AG04449 (cell line): ENCODE measurements at places on chromosomes 7 and 10.

- DNase-seq: no peak
Observed at GRCh38 chr10:121098211-121098610, 247.0 kb downstream of the WDR11 start.

DNA sequence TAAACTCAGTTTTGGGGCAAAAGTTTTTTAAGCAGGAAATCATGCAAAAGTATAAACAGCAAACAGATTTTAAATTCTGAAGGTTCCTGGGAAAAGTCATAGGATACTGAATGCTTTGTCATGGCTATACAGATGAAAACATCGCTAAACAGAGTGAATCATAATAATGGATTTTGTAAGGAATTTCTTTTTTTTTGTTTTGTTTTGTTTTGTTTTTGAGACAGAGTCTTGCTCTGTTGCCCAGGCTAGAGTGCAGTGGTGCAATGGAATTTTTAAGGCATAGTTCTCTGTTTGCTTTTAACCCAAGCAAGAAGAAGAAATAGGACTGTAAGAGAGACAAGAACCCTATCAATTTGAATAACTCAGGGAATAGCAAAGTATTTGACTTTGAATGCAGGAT lies 285.3 kb downstream of the NRG3 start:
- DNase-seq: no peak

DNA sequence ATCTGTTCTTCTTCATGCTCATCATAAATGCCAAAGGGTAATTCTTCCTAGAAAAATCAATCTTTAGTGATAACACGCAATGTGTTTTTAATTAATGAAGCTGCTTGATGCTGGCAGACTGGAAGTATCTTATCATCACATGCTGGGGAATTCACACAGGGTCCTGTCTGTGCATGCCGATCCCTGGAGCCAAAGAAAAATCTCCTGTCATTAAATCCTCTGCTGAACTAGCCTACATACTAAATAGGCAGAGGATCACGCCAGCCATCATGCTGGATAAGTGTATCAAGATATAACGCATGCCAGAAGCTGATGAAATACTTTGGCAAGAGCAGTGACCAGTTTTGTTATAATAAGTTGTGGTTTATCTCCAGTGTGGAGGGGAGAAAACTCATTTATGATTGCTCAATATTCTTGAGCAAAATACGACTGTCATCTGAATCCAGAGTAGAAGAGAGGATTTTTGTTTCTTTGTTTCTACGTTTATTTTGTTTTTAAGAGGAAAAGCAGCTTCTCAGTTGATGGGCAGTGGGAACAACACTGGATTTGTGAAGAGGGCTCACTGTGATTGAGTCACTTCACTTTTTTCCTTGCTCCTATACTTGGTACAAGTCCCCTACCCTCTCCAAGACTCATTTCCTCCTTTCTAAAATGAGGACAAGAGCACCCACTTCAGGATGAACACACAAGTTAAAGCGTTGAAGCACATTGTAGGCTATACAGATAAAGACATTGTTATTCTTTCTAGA lies 649.1 kb downstream of the TNS3 start:
- peak; percentile 96 for DNase-seq

DNA sequence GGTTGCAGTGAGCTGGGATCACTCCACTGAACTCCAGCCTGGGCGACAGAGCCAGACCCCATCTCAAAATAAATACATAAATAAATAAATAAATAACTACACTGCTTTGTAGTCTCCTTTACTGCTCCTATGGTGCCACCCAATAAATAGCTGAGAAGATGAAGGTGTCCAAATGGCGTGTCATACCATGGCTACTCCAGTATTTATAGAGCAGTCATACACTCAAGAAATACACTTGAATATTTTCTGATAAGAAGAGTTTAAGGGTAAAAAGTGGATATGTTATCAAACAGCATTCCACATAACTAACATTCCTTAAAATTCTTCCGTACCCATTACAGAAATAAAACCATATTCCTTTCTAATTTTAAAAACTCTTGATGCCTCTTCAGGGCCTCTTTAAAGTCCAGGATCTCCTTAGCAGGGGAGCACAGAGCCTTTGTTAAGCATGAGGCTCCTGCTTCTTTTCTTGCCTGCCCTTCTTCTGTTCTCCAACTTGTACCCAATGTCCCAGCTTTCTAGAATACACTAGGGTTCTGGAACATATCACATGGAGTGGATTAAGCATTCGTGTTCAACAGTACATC lies 7.9 kb upstream of the SAR1A start:
- no peak for DNase-seq

- DNase-seq: peak; percentile 77
Observed at GRCh38 chr10:73096449-73097304, at the start of gene P4HA1. TSS of gene P4HA1 (minus strand) at chr10:73096866. CDS start at chr10:73074883, 21,983 bp downstream.

DNA sequence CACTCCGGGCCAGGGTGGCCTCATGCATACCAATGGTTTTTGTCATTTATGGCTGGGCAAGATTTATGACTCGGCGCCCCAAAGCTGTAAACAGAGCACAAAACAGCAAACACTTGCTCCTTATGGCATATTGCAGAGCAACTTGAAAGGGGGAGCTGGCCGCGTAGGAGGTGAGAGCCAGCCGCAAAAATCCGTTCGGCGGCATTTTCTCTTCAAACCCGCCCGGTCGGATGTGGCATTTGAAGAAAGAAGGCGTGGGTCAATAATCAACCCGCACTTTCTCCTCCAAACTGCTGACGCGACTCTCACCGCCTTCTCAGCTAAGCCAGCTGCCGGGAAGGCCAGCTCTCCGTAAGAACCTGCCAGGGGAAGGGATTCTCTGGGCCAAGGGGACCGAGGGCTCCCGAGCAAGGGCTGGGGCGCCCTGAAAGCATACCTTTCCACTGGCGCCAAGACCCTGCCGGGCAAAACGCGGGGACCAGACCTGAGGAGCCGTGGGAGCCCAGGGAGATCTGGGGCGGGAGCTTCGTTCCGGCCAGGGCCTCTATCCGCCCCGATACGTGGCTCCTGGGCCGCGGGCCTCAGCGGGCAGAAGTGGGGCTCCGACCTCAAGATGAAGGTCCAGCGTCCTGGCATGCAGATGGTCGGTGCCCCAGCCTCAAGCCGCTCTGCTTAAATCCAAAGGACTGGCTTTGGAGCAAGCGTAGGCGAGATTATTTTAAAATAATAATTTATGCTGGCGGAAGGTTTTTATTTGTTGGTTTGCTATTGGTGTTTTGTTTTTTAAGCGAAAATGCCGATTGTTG lies 12.9 kb upstream of the HOXA2 start:
- no peak for DNase-seq
